ENCODE measurements at places on chromosomes 1 and 21.

GRCh38 chr1:152162792-152163463 lies 3.9 kb upstream of the RPTN start:
- DNase-seq: no peak

GRCh38 chr1:229300099-229300757 lies 29.3 kb downstream of the RAB4A start:
- no peak for DNase-seq

DNA sequence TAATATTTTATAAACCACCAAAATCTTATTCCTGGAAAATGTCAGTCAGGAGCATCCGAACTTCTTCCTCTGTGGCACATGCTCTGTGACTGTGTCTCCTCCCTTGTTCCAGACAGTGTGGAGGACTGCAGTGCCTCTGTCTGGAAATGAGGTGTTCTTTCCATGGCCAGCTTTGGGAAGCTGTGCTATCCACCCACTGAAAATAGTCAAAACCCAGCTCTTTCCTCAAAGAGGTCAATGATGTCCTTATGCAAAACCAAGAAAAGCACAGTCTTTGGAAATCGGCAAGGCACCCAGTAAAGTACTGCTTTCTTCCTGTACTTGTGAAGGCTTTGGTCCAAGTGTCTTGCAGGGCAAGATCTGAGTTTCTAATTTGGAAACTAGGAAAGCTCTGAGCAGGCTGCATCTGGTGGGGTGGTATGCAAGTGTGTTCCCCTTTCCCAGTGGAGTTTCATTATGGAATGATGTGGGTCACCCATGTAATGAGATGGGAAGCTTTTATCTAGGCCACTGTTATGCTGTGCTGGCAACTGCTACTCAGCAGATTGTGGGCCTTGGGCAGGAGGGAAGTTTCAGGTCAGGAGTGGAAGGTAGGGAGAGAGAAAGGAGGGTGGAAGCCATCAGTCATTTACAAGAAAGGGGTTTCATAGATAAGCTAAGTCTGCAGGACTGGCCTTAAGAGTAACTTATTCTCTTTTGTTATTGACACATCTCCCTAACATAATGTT lies 6.0 kb downstream of the KIAA0040 start:
- DNase-seq: no peak

- DNase-seq: no peak
Observed at GRCh38 chr1:248164031-248164430, 10.6 kb upstream of the OR2M2 start.

- no peak for DNase-seq
Observed at GRCh38 chr1:229812148-229812547, 186.1 kb downstream of the URB2 start.

DNA sequence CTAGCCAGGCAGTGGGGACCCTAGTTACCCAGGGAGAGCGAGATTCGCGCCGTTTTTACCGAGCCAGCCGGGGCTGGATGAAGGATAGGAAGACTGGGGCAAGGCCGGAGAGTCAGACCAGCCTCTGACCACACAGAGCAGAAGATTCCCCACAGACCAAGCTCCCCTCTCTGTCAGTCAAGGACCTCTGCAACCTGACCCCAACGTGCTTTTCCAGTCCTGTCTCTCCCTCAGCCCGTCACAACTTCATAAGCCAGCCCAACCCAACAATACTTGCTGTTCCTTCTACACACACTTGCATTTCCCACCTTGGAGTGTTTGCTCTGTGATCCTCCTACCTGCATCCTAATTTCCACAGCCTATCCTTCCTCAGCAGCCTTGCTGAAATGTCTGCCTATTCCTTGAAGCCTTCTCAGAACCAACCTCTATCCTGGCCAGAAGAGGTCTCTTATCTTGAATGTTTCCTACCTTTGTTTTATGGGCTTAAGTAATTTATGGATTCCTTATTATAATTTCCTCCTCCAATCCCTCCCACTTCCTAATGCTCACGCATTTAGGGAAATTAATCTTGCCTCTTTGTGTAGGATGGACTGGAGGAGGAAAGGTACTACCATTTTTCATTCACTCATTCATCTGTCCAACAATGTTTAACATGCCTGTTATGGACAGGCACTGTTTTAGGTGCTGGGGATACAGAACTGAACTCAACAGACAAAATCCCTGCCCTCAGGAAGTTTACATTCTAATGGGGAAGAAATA lies at the start of gene GSTM3:
GSTM3 (minus strand) TSS at position 424 of the 759 bp plus-strand sequence. CDS start 751 bp downstream, outside the sequence.
- no peak for DNase-seq

- no peak for DNase-seq
Observed at GRCh38 chr1:59506952-59507351, 210.1 kb downstream of the FGGY start.

GRCh38 chr1:225866061-225866837 lies 15.9 kb downstream of the TMEM63A start:
- peak; percentile 35 for DNase-seq

DNA sequence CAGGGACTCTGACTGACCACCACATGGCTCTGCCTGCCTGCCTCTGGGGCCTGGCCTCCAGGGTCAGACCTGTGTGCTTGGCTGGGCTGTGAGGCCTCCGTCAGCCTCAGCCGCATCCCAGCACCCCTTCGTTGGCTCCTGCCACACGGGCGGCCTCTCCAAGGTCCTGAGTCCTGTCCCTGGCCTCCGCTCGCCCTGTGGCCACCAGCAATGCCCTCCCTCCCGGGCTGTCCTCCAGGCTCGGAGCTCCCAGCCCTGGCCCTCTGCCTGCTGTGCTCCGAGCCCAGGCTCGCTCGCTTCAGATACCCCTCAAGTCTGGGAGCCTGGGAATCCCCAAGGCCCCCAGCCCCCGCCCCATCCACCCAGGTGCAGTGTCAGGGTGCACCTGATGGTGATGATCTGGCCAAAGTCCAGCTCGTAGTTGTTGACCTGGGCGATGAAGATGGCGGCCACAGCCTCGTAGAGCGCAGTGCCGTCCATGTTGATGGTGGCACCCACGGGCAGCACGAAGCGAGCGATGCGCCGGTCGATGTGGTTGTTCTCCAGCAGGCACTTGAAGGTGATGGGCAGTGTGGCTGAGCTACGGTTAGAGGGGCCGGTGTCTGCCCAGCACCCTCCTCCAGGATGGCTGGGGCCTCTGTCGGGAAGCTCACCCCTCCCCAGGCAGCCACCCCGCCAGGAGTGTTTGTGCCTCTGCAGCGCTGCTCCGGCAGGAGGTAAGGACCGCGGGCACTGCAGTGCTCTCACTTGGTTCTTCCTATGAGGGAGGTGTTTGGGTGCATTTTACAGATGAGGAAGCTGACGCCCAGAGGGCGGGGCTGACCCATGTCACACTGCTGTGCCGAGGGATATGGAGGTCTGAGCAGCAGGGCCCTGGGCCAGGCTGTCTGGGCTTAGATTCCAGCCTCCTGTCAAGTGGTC lies 28.5 kb downstream of the PODN start:
- DNase-seq: no peak

DNA sequence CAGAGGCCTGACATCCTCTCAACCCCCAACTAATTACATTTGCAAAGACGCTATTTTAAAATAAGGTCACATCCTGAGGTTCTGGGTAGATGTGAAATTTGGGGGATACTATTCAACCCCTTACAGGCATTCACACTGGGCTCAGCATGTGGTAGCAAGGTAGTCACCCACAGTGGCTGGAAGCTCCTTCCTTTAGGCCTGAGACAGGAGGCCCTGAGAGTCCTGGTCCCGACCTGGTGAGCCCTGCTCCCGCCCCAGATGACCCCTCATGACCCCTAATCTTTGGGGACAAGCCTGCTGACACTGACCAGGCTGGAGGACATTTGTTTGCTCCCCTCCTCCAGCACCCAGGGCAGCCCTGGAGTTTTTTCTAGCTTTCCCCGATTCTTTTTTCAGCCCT lies 225.9 kb downstream of the DYRK1A start:
- no peak for DNase-seq

GRCh38 chr1:53949023-53949990 lies 3.2 kb downstream of the LRRC42 start:
- DNase-seq: no peak

- DNase-seq: no peak
Observed at GRCh38 chr1:11767922-11768704, 6.1 kb downstream of the C1orf167 start.

All from stimulated activated CD8-positive, alpha-beta memory T cell treated with anti-CD3 and anti-CD28 coated beads, Interleukin-7, amount 100 ng/mL, for 1 hour (primary cell).